Mucosa of gallbladder (tissue), 1 donor: ENCODE measurements at places on chromosomes 5 and 9. TPM values are rescaled to one million over a fixed set of nuclear protein-coding genes. Genes with fewer than 3 reads are reported as not detected.

RNF130 gene
- 85.6 TPM for total RNA-seq

HMGCS1 gene
- 234 TPM for total RNA-seq

TCERG1 gene
- total RNA-seq, result 35.5 TPM

FOXI1 gene
- total RNA-seq, result 0.69 TPM

OGN gene
- total RNA-seq, result 154 TPM

CANX gene
- total RNA-seq, result 696 TPM

CD72 gene
- 2.4 TPM for total RNA-seq

DOCK8 gene
- total RNA-seq, result 47.2 TPM

GCNT4 gene
- 36.2 TPM for total RNA-seq

CCL28 gene
- total RNA-seq, result 32.3 TPM

INSYN2B gene
- 0.46 TPM for total RNA-seq

C9 gene
- total RNA-seq, result 1.0 TPM

INSL4 gene
- not detected for total RNA-seq

STPG3 gene
- not detected for total RNA-seq

RASGRF2 gene
- total RNA-seq, result 4.3 TPM

DMRT3 gene
- total RNA-seq, result not detected

DNA sequence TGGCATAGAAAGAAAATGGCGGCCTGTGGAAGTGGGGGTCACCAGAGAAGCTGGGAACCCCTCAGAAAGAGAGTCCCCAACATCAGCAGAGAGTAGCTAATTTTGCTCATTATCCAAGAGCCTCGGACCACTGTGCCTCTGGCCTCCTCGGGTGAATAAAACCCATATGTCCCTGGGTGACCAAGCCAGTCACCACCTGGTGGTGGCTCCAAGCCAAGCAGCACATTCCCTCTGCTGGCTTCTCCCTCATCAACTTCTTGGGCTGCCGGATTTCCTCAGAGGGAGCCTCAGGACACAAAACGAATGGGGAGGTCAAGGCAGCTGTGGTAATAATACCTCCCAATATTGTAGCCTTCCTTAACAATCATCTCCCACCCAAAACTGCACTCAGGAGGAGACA, 242.5 kb downstream of the NFIB start:
- no peak for DNase-seq

DNA sequence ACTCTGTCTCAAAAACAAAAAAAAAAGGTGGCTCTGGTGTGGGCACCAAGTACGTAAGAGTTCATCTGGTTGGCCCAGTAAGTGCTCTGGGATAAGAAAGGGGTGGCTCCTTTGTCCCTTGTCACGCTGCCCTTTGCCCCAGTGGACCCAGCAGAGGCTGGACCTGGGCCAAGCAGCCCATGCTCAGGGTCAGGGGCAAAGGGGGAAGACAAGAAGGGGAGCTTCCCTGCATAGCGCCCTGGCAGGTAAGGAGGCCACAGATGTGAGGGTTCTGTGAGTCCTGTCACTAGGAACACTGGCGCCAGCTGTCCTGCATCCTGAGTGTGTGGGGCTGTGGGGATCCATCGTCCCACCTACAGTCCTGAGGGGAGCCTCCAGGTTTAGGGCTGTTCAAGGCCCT, 65.3 kb downstream of the GADD45G start:
- no peak for DNase-seq

DNA sequence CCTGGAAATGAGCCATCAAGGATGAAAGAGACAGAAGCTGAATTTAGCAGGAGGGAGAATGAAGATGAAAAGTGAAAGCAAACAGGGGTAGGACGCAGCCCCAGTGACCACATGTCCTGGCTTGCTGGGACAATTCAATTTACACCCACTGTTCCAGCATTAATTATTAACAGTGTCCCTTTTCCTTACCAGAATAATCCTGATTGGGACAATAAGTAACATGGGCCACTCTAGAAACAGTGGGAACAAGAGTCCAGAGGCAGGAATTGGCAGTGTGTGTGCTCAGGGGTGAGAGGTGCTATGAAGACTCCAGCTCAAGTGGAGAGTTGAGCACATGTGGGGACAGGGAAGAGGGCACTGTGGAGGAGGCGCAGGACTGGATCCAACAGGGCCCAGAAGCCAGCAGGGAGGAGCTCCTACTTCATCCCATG, 147.1 kb downstream of the C5orf15 start:
- peak; percentile 49 for DNase-seq

- peak; percentile 60 for DNase-seq
Measured at GRCh38 chr5:138032028-138032571, 779 bp downstream of the FAM13B start.

GRCh38 chr5:153676821-153677220, 186.4 kb downstream of the GRIA1 start:
- DNase-seq, result no peak

GRCh38 chr9:91154686-91155085, 207.0 kb downstream of the AUH start:
- no peak for DNase-seq

- DNase-seq, result no peak
Measured at GRCh38 chr9:16202914-16203728, 650.3 kb downstream of the CCDC171 start.

DNA sequence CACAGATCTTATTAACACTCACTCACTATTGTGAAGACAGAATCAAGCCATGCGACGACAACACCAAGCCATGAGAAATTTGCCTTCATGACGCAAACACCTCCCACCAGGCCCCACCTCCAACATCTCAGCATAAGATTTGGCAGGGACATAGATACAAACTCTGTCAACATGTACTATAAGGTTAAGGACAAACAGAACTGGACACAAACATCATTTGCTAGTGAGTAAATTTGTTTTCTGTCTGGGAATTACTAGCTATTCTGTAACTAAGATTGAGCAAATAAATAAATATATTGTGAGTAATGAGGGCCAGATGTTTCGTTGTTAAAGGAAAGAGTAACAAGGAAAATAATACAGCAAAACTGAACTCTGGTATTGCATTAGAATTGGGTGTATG, 15.7 kb upstream of the KCNN2 start:
- no peak for DNase-seq

DNA sequence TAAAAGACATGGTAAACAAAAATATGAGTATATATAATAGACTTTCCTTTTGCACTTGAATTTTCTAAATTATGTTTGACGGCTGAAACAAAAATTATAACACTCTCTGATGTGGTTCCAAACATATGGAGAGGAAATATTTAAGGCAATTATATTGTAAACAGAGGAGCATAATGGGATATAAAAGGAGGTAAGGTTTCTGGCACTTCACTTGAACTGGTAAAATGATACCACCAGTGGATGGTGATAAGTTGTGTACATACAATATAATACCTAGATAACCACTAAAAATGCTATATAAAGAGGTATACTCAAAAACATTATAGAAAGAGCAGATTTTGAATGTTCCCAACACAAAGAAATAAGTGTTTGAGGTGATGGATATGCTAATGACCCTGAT, 192.9 kb upstream of the RAD23B start:
- DNase-seq, result no peak

DNA sequence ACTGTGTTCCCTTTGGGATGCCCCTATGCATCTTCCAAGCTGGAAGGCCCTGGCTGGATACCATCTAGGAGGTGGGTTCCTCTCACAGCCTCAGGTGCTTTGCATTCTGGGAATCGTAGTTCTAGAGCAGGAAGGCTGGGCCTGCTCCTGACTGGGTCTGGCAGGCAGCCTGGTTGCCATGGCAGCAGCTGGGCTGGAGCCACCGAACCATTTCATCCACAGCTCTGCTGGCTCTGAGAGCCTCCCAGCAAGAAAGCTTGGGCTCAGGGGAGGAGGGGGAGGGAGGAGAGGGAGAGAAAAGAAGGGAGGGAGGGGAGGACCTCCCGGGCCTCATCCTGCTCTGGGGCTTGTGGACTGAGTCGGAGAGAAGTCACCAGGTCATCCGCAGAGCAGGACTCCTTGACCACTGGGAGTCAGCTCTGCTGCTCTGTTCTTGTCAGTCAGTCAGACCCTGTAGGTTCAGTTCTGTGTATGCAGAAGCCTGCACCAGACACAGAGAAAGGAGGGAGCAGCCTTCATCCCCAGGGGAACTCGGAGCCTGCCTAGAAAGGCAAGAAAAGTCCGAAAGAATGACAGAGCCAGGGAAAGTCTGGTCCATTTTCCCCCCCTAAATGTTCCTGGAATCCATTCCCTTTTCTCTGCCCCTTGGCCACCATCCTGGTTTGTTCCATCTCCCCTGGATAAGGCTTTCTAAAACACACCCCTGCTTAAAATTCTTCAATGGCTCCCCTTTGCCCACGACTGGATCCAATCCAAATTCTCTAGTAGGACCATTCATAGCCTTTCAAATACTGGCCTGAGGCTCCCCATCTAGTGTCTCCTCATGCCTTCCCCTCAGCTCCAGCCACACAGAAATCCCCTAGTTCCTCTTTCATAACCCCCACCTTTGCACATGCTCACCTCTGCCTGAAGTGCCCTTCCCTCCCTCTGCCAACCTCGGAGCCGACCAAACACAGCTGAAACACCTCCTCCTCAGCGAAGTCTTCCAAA, 65.4 kb upstream of the ARAP3 start:
- DNase-seq, result peak; percentile 69

DNA sequence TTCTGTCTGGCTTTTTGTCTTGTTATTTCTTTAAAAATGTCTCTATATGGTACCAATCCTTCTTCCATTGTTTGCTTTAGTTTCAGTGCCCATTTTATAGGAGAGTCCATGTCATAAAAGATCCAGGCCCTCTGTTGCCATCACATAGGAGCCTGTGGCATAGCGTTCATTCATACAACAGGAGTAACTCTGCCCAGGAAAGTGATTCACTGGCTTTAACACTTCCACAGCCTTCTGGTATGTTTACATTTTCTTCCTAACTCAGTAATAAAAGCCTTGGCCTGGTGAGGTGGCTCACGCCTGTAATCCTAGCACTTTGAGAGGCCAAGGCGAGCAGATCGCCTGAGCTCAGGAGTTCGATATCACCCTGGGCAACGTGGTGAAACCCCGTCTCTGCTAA, 519.3 kb upstream of the PTGER4 start:
- DNase-seq, result no peak

DNA sequence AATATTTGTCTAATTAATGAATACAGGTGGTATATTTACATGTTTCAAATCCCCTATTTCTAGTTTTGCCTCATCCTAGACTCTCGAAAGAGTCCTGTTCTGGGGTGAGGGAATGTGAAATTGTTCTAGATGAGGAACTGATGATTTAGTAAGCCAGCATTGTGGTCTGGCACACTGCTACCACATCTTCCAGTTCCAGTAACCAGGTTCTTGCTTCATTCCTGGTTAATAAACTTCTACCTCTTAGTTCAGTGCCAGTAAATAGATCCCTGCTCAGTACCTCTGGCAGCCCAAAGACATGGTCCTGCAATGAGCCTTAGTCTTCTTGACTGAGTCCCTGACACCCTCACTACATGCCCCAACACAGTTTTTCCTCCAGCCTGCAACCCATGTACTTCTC, 207.7 kb downstream of the SREK1 start:
- DNase-seq, result no peak

DNA sequence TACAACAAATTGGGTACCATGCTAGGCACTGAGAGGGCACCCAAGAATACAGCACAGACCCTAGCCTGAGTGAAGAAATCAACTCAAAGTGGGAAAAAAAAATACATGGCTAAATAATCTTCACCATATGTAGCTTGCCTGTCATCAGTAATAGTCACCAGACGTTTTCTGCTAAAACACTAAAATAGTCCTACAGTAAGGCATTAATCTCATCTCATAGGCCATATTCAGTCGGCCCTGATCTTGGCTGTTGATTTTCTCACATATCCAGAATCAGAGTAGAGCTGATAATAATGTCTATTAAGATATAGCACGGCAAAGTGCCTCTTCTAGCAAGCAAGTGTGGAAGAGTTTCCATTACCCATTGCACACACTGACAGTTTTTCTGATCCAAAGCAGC, 322.1 kb upstream of the SLC30A5 start:
- DNase-seq, result no peak

- no peak for DNase-seq
Measured at GRCh38 chr5:12322042-12322441, 417.8 kb upstream of the CTNND2 start.

- DNase-seq, result no peak
Measured at GRCh38 chr5:76688836-76689235, 27.1 kb upstream of the F2R start.

DNA sequence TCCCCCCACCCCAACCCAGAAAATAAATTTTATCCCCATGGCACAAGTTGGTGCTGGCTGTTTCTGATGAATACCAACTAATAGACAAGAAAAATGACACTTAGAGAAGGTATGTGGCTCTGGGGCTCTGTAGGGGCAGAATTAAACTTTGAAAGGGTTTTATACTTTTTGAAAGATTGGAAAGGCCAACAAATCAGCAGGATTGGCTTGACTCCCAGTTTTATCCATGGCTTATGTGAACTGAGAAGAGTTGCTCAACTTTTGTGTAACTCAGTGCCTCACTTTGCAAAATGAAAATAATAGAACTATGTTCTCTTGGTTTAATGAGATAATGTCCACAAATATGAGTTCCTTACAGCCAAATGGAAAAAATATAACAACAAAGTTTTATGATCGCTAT, 288.9 kb upstream of the KIF2A start:
- DNase-seq, result no peak

DNA sequence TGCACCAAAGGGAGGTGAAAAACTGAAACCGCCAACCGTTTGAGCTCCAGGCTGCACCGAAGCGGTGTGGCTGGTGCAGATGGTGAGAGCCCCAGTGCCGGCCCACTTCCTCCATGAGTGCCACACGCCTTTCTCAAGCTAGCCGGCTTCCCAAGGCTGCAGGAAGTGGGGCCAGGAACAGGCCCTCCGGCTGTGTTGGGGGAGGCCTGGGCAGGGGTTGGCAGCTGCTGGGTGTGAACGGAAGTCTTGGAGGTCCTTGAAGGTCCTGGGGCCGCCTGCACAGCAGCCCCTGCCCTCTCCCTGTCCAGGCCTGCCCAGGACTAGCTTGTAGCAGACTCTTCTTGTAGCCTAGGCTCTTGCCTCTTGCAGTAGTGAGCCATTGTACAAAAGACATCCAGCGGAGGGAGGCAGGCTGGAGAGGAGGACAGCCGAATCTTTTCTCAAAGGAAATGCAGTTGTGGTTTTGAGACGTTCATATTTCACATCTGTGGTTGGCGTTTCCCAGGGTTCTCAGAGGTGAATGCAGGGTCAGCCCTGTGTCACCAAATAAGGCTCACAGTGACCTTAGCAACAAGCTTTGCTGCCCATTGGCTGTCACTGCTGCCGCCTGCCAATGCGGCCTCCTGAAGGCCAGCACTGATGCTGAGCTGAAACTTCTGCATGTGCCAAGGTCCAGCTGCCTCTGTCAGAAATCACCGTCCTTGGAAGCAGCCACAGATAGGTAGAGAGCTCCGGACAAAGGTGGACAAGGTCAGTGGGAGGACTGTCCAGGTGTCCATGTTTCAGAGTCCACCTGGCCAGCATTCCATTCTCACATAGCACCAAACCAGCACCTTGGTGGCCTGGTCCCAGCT, 23.9 kb downstream of the IRF1 start:
- DNase-seq, result no peak

DNA sequence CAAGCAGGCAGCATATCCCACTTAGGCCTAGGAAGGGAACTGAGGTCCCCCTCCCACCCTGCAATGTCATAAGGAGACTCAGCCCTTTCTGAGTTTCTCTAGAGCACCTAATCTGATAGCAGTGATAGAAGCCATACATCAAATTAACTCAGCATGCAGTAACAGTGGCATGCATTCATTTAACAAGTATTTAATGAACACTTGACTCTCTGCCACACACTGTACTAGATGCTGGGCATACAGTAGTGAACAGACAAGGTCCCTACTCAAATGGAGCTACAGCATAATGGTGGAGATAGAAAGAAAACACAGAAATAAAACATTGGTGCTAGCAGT, 58.6 kb downstream of the SLC22A5 start:
- DNase-seq, result no peak
